Motor neuron (in vitro differentiated cells): ENCODE measurements at places on chromosomes 12 and 14. TPM values are rescaled to one million over a fixed set of nuclear protein-coding genes. Genes with fewer than 3 reads are reported as not detected.

The RHEBL1 gene
- 1.5 and 2.2 TPM in 2 replicates for total RNA-seq

- ATAC-seq = no peak
These were observed 19.2 kb downstream of the BLTP3B start for GRCh38 chr12:100123316-100124095.

The A2M gene
- total RNA-seq = not detected in 2 replicates

DNA sequence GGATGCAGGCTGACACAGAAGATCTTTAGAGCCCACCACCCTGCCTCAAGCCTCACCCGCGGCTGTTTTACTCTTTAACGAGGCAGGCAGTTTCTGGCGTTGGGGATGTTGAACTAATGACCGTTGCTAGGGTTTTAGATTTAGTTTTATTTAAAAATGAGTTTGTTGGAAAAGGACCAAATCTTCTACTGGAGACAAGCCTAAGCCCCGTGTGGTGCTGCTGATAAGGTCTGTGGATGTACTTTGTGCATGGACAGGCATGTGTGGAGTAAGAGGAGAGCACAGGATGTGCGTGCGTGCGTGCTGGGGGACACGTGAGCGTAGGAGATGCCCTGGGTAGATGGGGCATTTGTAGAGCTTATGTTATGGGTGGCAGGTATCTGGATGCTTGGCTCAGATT is 5.7 kb downstream of the NTF3 start:
- no peak for ATAC-seq

- ATAC-seq = no peak
These were observed 24.5 kb downstream of the RECQL start for GRCh38 chr12:21476949-21477348.

DNA sequence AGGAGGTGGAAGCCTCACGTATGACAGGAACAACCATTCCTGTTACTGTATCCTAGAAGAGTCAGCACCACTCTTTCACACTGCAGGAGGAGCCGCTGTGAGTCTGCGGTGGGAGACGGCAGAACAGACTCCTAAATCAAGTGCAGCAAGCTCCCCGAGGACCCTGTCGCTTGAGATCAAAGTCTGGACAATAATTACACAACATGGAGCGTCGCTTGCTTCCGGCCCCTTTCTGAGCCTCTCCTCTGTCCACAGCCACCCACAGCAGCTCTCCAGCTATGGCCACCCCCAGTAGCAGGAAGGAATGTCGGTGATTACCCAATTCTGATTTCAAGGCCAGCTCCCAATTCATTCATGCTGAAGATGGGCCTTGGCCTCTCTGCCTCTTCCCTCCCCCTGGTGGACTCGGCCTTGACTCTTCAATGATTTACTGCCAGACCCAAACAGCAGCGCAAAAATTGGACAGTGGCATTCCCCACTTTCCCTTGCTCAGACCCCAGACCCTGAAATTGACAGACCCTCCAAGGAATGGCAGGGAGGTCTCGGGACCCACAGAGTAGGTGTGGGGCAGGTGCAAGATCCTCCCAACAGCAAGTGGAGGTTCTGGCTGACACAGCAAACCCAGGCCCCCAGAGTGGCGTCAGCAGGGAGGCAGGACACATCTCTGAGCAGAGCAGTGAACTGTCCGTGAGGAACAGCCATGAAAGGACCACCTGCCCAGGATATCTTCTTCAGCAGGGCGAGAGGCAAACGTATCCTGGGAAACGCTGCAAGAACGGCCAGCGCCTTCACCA is 272.7 kb upstream of the DIO3 start:
- ATAC-seq = peak; percentile 73

DNA sequence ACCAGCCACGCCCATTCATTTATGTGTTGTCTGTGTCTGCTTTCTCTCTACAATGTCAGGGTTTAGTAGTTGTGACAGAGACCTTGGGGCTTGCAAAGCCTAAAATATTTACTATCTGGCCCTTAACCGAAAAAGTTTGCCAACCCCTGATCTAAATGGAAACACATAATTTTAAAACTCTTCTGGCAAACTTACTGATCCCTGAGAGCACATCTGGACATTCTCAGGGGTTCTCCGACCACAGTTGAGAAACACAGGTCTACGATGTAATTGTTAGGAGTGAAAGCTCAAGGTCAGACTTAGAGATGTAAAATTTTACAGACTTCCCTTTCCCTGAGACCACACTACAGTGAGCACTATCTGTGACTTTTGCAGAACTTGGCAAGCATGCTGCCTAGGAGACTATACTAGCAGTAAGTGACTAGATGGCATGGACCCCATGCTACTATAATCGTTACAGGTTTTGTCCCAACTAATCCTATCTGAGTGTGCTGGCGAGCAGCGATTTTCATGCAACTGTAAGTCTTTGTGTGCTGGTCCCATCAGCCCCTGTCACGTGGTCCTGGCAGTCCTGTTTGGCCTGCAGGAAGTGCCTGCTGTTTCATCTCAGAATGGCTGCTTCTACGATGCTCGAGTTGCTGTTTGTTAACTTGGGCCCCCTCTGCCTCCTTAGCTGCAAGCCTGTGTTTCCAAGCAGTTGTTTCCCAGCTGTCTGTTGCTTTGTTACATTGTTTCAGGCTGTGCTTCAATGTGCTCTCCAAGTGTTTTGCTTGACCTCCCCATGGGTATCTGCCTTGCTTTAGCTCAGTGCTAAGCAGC is 21.6 kb downstream of the TMTC2 start:
- ATAC-seq = peak; percentile 22

The ABHD4 gene
- total RNA-seq = 22.1 and 25.4 TPM in 2 replicates

DNA sequence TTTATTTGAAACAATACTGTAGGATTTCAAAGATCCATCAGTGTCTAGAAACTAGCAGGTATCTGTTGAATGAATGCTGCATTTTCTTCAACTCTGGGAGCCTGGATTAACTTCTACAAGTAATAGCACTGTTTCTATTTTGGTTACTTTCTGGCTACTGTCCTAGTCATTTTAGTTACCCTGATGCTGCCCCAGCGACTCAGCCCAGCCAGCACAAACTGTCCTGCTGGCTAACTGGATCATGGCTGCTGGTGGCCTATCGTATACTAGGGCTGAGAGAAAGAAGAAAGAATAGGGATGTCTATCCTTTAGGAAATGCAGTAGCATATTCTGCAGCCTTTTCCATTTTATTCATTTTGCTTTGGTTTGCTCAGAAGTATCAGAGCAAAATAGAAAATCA is 53.9 kb downstream of the NTN4 start:
- ATAC-seq = no peak

DNA sequence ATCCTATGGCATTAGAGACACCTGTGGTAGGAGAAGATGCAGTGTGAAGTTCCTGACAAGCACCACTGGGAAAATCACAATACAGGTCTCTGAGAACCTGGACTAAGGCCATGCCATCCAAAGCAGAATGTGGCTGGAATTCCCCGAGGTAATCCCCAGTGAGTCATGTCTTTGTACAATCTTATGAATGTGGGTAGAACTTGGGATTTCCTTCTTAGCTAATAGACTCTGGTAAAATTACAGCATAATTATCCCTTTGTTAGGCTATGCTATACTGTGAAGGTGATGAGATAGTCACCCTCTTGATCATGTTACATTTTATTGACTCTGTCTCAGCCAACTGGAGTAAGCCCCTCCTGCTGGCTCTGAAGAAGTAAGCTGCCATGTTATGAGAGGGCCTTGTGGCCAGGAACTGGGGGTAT is 224.3 kb upstream of the DCN start:
- peak; percentile 27 for ATAC-seq

DNA sequence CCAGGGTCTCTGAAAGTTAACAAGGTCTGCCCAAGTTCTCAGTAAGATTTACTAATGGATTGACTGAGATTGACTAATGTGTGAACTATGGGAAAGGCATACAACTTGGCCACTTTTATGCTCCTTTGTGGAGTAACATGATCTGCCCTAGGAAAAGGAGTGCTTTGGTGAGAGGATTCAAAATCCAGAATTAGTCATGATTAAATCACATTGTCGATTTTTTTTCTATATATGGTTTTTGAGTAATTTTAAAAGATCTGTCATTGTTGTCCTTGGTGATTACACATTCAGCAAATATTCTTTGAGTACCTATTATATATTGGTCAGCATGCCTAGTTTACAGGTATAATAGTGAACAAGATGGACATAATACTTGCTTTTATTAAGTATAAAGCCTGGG is 147.7 kb upstream of the SYT10 start:
- ATAC-seq = no peak

DNA sequence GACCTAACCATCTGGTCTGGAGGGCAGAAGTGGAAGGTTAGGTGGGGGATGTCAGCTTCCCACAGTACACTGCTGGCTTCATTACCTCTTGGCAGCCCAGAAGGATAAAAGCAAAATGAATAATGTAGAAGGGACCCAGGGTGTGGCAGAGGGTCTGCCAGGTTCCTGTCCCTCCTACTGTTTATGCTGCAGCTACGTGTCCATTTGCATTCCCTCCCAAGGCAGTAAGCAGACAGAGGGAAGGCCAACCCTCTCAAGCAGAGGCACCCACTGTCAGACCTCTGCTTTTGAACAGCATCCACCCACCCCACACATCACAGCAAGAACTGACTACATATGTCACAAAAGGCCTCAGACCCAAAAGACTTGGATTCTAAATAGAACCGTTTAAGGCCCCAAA is 19.4 kb downstream of the MAX start:
- ATAC-seq = no peak

DNA sequence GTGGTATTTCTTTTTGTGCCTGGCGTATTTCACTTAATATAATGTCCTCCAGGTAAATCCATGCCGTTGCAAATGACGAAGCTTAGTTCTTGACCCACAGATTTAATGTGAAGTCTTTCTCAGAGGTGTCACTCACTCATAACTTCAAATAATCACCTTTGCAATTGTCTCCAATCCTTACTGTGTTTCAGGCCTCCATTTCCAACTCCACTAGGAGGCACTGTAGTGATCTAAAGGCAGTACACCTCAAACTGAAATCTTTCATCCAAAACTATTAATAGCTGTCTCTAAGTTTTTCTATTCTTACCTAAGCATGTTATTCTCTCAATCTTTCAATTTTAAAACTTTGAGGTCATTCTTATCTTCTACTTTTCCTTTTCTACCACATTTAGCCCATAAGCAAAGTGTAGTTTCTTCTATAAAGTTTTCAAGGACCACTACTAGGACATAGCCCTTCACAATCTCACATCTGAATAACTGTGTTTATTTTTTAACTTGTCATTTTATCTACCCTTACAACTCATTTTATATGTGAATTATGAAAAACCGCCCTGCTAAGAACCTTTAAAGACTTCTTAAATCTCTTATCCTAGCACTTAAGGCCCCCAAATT is 25.5 kb upstream of the FBXO34 start:
- ATAC-seq = peak; percentile 50

GRCh38 chr12:58051378-58051777 is 110.0 kb downstream of the ATP23 start:
- no peak for ATAC-seq

GRCh38 chr12:19553175-19553574 is 113.9 kb downstream of the AEBP2 start:
- ATAC-seq = no peak

The CLEC6A gene
- total RNA-seq = not detected in 2 replicates

GRCh38 chr12:2170376-2170775 is 117.6 kb downstream of the CACNA1C start:
- no peak for ATAC-seq

GRCh38 chr12:119372540-119372939 is 38.0 kb downstream of the CCDC60 start:
- ATAC-seq = peak; percentile 13

The NR4A1 gene
- total RNA-seq = 4.0 and 7.8 TPM in 2 replicates

GRCh38 chr12:73964641-73965040 is 573.0 kb upstream of the ATXN7L3B start:
- ATAC-seq = no peak

The DPY19L2 gene
- 22.8 and 27.1 TPM in 2 replicates for total RNA-seq

- no peak for ATAC-seq
These were observed 57.6 kb downstream of the MDM2 start for GRCh38 chr12:68865399-68866164.

- ATAC-seq = no peak
These were observed 150.0 kb upstream of the CRY1 start for GRCh38 chr12:107243341-107243740.

The MIP gene
- total RNA-seq = 0.91 and 1.3 TPM in 2 replicates

The CACNA1C gene
- total RNA-seq = 3.9 and 6.1 TPM in 2 replicates

- ATAC-seq = peak; percentile 53
These were observed 233.2 kb upstream of the DDHD1 start for GRCh38 chr14:53386362-53386761.

DNA sequence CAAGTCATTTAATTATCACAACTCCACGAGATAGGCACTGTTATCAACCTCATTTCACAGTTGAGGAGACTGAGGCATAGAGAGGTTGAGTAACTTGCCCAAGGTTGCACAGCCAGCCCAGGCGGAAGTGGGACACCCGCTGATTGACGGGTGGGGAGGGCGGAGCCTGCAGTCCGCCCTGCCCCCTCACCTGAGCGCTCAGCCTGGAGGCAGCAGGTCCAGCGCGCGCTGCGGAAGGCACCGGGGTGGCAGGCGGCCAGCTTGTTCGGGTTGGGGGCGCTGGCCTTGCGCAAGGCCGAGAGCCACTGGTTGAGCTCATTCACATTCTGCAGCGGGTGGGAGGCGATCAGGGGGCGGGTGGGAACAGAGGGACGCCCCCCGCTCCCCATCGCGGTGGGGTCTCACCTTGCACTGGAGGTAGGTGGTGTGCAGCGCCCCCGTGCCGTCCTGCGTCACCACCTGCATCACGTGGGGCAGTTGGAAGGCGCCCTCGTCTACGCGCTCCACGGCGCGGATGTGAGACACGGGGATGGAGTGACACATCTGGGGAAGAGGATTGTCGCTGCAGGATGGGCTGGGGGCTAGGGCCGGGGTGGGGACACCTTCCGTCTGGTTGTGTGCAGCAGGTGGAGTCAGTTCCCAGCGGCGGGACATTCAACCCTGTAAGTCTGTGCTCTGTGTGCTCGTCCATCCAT is 31.7 kb downstream of the RASAL1 start:
- peak; percentile 58 for ATAC-seq

GRCh38 chr14:66487164-66487563 is 993 bp downstream of the CCDC196 start:
- no peak for ATAC-seq

DNA sequence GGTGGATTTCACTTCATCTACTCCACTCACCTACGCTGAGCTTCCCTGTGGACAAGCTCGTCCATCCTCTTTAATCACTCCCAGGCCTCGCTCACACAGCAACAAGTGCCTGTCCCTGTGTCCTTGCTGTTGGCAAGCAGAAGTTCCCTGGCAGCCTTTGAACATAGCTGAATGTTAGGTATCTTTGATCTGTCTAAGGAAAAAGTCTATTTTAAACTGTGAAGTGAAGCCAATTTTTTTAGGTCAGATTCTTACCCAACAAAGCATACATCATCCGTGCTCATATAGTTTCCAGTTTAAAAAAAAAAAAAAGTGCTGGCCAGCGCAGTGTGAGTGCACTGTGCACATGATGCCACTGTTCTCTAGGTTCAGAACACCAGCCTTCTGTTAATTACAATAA is 36.3 kb downstream of the PPP2R5C start:
- ATAC-seq = no peak

The PKP2 gene
- total RNA-seq = 2.6 and 2.7 TPM in 2 replicates

The KLRG1 gene
- total RNA-seq = 5.5 and 5.8 TPM in 2 replicates
